Purkinje cell (primary cell): ENCODE measurements at places on chromosomes 4 and X. TPM values are rescaled to one million over a fixed set of nuclear protein-coding genes. Genes with fewer than 3 reads are reported as not detected.

The ANXA10 gene
- polyA plus RNA-seq, result not detected in 2 replicates

The CSN1S1 gene
- not detected in 2 replicates for polyA plus RNA-seq

The CDKL2 gene
- polyA plus RNA-seq, result 30.2 and 43.3 TPM in 2 replicates

The NAP1L3 gene
- 94.6 and 98.2 TPM in 2 replicates for polyA plus RNA-seq

The MAGEC2 gene
- not detected in 2 replicates for polyA plus RNA-seq

The DKC1 gene
- polyA plus RNA-seq, result 13.2 and 14.1 TPM in 2 replicates

The RBM46 gene
- 0.32 TPM in 1 of 2 replicates, not detected in the other for polyA plus RNA-seq

The NMU gene
- polyA plus RNA-seq, result 4.3 TPM in 1 of 2 replicates, not detected in the other

The WNK3 gene
- polyA plus RNA-seq, result 8.3 and 11.7 TPM in 2 replicates

The SLC25A14 gene
- 44.8 and 76.5 TPM in 2 replicates for polyA plus RNA-seq

The STOX2 gene
- 20.7 and 22.7 TPM in 2 replicates for polyA plus RNA-seq

The GPR119 gene
- polyA plus RNA-seq, result not detected in 2 replicates

The DACH2 gene
- polyA plus RNA-seq, result 0.22 and 1.7 TPM in 2 replicates

The EDA2R gene
- not detected in 2 replicates for polyA plus RNA-seq

The F8A1 gene
- polyA plus RNA-seq, result 8.1 TPM in 1 of 2 replicates, not detected in the other
